ENCODE measurements at places on chromosomes 16 and 17.

DNA sequence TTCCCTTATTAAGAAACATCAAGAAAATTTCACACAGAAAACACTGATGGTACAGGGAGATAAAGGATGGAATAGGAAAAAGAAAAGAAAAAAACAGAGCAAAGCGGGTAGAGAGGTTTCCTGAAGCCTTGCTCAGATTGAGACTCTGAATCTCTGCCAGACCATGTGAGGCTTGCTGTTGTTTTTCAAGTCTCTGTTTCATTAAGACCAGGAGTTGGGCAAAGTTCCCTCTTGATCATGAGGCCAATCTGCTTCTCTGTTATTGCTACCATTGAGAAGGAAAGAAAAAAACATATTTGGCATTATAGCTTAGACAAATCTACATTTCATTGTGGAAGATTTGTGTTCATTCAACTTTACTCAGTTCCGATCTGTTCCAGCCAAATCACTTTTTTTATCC lies 201.6 kb upstream of the SOX9 start:
- no peak for DNase-seq

- DNase-seq: no peak
These were observed 23.1 kb downstream of the ABCA3 start for GRCh38 chr16:2317231-2318020.

GRCh38 chr17:66686601-66687000 lies 148.3 kb upstream of the CACNG5 start:
- DNase-seq: no peak

- no peak for DNase-seq
These were observed 28.4 kb upstream of the ZFHX3 start for GRCh38 chr16:73076324-73076810.

DNA sequence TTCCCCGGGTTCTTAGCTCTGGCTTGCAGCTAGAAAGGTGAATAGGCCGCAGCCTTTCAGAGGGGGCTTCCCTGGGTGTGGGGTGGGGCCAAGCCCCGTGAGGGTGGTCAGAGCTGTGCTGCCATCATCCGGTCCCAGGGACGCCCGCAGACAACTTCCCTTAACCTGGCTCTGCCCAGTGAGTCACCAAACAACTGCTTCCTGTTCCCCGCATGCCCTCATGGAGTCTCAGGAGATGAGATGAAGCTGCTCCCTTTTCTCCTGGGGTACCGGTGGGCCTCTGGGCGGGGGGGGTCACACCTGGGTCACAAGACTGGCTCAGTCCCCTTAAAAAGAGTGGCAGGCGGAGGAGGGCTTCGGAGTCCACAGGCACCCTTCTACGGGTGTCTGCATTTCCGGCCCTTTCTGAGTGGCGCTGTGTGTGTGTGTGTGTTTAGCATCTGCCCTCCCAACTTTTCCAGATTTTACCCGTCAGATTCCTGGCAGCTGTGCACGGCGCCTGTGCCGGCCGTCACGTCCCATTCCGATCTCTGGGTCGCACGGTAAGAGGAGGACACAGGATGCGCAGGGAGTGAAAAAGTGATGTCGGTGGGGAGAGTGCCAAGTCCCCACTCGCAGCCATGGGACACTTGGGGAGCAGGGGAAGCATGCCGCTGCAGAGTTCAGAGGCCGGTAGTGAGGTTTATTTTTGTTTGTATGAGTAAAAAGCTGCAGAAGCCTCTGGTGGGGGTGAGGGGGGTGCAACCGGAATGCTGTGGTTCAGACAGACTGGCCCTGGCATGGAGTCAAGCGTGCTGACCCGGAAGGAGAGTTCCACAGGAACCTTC lies 16.8 kb downstream of the HIC1 start:
- DNase-seq: no peak

- no peak for DNase-seq
These were observed 29.7 kb upstream of the OR1A2 start for GRCh38 chr17:3167574-3167973.

DNA sequence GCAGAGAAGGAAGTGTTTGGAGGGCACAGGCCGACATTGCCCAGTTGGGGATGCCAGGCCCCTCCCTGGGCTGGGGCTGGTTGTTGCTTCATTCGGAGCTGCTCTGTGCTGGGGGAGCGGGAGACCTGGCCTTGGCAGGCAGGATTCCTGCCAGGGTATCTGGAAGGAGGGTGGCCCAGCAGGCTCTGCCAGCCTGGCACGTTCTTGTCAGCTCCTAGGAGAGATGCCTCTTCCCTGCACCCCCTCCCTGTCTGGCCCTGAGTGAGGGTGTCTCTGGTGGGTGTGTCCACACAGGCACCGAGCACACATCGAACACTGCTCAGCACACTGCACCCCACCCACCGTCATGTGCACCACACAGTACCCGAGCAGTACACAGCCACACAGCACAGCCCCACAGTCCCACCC lies 35.2 kb downstream of the ARHGAP23 start:
- no peak for DNase-seq

DNA sequence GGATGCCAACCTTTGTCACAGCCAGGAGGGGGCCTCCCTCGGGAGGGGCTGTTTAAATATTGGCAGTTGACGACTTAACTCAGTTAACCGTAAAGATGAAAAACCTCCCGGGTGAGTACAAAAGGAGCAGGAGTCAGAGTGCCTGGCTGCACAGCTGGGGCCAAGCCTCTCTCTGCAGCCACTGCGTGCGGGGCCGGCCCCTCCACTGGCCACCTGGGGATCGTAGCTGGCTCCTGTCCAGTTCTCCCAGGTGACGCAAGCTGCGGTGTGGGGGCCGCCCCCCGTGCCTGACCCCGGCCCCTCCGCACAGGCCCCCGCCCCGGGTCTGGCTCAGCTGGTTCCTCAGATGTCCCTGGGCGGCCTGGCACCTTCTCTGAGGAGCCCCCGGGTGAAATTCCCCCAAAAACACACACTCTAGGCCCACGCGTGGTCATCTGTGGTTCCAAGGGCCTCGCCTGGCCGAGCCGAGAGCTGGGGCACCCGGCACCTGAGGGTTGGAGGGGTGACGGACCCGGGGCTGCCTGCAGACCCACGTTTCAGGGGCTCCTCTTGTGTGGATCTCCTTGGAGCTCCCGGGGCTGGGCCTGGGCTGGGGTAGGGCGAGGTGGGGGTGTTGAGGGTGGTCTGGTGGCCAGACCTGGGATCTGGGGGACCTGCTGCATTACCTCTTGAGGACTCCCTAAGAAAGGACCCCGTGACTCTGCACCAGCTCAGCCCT lies 7.4 kb upstream of the CACNA1H start:
- no peak for DNase-seq

GRCh38 chr16:81488687-81489411 lies 44.2 kb downstream of the CMIP start:
- no peak for DNase-seq

DNA sequence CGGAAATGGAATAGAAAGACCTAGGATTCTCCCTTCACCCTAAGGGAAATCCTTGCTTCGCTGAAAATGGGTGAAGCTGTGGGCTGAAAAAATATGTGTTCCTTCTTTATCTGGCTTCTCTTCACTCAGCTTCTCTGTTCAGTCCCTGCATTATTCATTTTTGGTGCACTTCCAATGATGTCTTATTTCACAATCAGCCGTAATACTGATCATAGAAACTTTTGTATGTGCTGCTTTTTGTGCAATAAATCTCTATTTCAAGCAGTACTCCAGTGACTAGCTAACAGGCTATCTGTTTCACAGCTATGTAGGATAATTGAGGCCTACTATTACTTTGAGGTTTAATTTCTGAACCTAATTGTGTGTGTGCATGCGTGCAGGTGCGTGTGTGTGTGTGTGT lies 144.6 kb downstream of the FOXL1 start:
- DNase-seq: no peak

GRCh38 chr16:86044241-86044671 lies 145.3 kb downstream of the IRF8 start:
- peak; percentile 8 for DNase-seq

DNA sequence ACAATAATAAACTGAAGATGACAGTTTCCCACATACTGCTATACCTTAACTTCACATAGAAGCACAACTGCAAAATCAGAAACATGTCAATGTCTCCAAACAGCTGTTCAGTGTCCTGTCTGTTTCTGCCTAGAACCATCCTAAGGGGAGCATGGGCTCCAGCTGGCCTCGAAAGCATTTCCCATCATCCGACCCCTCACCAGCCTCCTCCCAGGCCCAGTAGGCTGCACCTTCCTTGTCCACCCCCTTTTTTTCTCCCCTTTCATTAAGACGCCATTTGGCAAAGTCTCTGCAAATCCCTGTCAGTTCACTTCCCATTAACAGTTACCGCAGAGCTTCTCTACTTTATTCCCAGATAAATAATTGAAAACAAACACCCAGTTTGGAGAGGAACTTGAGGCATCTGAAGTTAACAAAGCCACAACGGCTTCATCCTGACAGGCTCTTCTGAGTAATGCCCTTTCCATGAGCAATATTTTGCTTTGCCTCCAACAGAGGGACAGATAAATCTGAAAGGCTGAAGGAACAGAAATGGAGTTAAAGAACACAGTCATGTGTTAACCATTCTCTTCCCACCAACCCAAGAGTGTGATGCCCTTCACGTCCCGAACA lies 65.3 kb downstream of the SLC39A11 start:
- DNase-seq: no peak

- DNase-seq: peak; percentile 16
These were observed at the start of gene DNAI2 for GRCh38 chr17:74274060-74274708. DNAI2 (plus strand) TSS chr17:74274234; CDS start chr17:74281818, 7,584 bp downstream.

DNA sequence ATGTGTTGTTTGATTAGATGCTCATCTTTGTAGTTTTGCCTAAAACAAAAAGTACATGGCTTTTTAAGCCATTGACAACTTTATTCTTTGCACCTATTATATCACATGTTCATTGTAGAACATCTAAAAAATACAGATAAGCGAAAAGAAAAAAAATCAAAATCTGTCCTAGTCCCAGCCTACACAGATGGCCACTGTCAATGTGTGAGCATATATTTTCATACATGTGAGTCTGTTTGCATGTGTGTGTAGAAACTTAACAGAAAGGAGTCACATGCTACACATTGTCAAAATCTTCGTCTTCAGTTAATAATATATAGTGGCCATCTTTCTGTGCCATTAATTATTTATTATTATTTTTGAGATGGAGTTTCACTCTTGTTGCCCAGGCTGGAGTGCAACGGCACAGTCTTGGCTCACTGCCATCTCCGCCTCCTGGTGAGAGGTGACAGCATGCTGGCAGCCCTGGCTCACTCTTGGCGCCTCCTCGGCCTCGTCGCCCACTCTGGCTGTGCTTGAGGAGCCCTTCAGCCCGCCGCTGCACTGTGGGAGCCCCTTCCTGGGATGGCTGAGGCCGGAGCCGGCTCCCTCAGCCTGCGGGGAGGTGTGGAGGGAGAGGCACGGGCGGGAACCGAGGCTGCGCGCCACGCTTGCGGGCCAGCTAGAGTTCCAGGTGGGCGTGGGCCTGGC lies 68.5 kb upstream of the AMZ2 start:
- no peak for DNase-seq

DNA sequence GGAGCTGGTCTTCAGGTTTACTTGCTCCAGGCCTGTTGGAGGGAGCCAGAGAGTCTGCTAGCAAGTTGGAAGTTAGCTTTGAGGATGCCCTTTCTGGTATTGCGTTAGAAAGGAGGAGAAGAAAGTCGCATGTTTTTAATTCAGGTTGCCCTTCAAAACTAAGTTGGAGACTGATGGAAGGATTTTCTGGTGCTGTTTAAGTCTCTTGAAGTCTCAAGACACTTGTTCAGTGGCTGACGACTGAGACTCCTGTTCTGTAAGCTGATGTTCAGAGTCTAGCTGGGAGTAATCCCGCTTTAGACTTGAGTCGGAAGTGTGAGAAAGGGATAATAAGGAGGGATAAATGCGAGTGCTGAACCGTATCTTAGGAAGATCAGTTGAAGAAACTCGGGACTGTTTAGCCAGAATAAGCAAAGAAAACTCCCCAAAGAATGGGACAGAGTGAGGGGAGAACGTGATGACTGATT lies 740 bp downstream of the AATF start:
- DNase-seq: no peak

DNA sequence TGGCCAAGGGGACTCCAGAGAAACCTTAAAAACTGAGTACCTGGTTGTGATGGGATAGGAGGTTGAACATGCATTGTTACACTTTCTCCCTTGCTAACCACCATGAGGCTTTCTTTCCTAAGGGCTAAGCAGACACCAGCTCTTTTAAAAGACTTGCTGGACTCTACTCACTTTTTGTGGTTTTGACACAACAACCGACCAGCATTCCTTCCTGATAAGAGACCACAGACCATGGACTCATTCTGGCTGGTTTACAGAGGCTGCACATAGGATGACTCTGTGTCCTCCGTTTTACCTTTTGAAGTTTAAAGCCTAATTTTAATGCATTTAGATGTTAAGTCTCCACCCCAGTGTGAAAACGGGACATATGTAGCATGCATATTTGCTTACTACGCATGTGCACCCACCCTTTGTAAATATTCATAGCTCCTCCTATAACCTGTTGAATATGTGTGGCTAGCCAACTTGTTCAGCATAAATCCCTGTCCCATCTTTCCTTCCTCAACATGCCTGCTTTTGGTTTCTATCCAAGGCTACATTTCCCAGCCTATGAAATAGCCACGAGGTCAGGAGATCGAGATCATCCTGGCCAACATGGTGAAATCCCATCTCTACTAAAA lies 475.9 kb downstream of the GRIN2A start:
- no peak for DNase-seq

DNA sequence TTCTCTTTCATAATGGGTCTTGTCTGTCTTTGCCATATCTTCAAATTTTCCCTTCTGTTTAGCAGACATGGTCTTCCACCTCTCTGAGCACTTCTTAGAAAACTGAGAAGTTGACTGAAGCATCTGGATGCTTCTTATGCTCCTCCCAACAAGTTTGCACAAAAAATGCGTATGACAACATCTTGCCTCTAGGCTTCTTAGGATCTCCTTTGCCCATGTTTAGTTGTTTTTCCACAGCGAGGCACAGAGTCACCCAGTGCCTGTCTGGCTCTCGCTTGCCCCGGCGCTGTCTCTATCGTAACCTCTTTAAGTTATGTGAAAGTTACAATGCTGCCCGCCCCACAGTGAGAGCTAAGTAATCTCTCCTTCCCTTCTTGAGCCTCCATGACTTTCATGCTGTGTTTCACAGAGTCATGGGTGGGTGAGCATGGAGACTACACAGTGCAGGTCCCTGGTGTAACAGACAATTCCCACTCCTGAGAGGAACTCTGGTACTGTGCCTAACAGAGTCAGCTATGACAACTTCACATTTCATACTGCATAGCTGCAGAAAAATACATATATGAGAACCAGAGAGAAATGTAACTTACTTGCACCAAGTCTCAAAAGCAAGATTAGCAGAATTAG lies 195.4 kb downstream of the AATF start:
- DNase-seq: no peak

DNA sequence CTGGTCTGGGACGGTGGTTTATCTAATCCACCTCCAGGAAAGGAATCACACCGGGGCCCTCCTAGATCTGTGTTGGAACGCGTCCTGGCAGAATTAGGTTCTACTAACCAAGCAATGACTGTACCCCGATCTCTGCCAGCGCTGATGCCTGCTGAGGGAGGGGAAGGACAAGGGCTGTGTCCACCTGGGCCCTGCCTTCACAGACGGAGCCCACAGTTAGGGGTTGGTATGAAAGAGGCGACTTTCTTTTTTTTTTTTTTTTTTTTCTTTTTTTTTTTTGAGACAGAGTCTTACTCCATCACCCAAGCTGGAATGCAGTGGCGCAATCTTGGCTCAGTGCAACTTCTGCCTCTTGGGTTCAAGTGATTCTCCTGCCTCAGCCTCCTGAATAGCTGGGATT lies 9.9 kb upstream of the KRT19 start:
- no peak for DNase-seq

Measured in activated CD4-positive, alpha-beta T cell treated with anti-CD3 and anti-CD28 coated beads for 4 hours (primary cell).